ENCODE measurements at places on chromosomes 7 and 10.

DNA sequence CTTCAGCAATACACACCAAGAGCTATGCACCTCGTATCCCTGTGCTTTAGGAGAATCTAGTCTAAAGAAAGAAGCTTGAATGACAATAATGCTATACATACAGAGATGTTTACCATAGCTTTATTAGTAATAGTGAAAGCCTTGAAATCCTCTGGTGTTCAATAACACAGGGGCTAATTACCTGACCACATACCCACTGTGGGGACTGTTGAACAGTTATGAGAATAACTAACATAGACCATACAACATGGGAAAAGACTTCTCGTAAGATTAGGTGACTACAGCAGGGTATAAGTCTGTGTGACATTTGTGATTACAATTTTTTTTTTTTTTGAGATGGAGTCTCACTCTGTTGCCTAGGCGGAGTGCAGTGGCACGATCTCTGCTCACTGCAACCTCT is 111.0 kb downstream of the SORBS1 start:
- DNase-seq, result no peak

- DNase-seq, result no peak
These were observed 16.3 kb downstream of the CUBN start for GRCh38 chr10:17113346-17113745.

GRCh38 chr10:117689566-117689965 is 147.0 kb downstream of the EMX2 start:
- DNase-seq, result no peak

GRCh38 chr10:77855404-77856155 is 71.0 kb downstream of the DLG5 start:
- DNase-seq, result no peak

DNA sequence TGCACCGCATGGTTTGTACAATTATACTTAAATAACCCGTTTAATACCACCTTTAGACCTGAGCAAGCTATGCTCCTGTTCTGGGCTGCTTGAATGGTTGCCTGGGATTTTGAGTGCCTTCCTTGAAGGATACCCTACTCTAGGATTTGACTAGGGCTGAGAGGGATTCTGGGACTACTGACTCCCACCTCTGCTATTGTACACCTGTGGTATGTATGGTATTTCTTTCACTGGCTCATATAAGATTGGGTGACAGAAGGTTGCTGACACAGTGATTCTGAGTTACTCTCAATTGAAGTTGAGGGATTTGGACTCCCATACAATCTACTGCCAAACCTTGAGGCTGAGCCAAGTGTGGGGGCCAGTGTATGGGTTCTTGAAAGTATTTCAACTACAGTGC is 494.4 kb upstream of the SEMA3D start:
- no peak for DNase-seq

DNA sequence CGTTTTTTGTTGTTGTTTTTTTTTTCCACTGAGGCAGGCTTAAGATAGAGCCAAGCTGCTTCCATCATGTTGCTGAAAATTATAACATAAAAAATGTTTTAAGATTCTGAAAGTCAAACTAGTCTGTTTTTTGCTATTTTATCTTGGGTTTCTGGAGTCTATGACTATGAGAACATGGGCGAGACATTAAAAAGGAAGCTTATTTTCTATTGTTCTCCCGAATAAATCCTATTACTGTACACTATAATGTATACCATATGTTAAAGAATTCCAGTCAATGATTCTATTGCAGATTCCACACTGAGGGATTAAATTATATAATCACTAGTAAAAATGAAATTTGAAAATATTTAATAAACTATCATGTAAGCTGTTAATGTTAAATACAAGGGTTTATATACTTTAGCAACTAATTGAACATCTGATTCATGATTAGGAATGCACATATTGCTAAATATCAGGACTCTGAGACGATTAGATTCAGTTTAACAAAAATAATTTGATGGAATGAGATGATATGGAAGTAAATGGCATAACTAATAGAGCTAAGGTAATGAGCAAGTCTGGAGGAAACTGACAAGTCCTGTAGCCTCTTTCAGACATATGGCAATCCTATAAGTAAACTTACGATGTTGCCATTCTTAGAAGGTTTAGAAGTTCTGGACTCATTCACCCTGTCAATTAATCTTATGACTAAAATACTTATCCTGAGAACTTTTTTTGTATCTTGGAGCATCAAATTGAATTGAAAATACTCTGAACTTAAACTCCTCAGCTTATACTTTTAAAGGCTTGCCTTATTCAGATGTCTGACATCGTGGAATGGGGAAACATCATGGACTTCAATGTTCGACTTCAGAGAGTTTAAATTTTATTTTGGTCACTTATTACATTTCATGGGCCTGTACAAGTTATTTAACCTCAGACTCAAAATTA is 294.8 kb upstream of the DGKB start:
- DNase-seq, result no peak

DNA sequence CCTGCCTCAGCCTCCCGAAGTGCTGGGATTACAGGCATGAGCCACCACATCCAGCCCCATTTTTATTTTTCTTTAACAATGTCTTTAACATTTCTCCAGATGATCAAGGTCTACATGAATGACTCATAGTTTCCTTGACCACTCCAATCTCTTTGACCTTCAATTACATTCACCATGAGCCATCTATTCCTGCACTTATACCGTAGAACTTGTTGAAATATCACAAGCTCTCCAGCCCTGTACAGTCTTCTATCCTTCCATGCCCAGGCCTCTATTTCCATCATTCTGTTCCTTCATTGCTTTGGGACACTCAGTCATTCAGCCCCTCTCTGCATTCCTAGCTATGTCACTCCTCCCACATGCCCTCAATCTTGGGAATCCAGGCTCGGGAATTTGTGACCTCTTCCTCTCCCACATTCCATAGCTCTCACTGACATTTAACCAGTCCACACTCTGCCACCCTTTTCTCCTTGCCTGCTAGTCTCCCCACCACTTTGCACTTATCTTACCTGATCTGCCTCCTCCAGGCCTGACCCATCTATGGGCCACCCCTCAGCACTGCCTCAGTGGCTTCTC is 151.8 kb upstream of the STK17A start:
- DNase-seq, result no peak

- no peak for DNase-seq
These were observed 146.1 kb downstream of the VPS50 start for GRCh38 chr7:93378131-93378760.

- DNase-seq, result no peak
These were observed 14.5 kb upstream of the FAM204A start for GRCh38 chr10:118356628-118357027.

DNA sequence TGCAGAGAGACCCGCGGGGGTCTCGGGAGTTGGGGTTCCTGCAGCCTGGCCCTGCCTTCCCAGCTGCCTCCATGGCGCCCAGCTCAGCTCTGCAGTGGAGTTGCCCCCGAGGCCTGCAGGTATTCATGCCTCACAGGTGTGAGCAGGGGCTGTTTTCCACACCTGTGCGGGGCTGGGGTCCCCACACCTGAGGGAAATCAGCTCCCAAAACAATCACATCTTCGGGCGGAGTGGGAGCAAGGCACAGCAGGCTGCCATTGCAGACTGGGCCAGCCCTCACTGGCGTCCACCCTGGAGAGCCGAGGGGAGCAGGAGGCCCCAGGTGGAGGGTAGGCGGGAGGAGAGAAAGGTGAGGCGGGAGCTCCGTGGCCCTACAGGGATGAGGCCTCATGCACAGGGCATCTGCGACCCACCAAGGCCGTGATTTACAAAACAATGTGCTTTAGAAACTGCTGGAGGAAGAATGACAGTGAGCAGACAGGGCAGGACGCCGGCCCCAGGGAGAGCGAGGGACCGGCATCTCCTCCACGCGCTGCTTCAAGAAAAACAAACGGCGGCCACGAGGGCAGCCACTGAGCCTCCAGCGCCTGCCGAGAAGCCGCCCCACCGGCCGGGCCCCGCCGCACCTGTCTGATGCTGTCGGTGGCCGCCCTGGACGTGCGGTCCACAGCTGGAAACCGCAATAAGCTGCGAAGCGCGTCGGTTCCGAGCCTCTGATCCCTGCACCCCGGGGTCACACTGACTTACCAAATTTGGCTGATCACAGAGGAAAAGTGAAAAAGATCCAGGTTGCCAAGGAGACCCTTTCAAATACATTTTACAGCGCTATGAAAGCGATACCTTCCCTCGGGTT is 53.0 kb upstream of the PDGFA start:
- no peak for DNase-seq

DNA sequence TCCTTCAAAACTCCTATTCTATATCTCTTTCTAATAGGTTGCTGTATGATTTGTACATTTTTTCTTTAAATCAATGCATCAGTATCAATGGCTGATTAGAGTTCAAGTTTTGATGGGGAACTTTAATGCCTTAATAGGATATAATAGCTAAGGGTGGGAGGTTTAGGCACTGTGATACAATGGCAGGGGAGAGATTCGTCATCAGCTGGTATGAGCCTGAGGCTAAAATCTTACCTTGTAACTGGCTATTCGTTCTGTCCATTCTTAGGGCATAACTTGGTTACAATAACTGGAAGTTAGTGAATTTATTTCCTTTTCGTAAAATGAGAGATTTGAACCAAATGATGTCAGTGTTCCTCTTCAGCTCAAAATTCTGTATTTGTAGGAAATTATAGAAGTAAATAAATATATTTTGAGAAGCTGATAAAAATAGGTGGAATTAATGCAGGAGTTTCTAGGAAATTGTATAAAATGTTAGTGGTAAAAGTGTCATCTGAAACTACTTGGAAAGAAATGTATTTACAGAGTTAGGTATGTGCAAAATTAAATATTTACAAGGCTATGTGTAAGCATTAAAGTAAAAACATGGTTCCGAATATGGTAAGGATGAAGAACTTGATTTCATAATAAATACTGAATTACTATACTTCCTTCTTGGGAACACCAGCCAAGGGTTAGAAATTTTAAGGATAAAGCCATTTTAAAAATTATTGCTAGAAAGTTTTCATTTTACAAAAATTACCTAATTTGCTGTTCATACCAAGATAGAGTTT is 27.5 kb upstream of the NAMPT start:
- DNase-seq, result no peak

DNA sequence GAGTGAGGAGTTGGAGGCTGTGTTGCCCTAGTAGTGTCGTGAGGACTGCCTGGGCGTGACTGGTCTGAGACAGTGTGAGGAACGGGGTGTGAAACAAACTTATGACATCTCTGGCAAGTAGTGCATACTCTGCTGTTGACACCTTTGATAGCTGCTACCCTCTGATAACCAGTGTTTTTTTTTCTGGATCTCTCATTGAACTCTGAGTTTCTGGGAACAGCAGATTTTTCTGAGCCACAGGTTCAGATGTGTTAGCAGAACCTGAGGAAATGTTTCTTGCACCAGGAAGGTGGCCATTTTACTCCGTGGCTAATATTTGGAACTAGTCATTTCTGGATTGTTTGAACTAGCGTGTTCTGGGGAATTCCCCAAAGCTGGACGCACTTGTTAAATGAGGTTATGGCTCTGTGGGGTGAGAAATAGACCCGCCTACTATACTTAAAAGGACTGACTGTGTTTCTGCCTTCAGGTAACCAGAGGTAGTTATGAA is 52.9 kb downstream of the AUTS2 start:
- DNase-seq, result no peak

- no peak for DNase-seq
These were observed 106.8 kb downstream of the SORBS1 start for GRCh38 chr10:95454356-95454755.

DNA sequence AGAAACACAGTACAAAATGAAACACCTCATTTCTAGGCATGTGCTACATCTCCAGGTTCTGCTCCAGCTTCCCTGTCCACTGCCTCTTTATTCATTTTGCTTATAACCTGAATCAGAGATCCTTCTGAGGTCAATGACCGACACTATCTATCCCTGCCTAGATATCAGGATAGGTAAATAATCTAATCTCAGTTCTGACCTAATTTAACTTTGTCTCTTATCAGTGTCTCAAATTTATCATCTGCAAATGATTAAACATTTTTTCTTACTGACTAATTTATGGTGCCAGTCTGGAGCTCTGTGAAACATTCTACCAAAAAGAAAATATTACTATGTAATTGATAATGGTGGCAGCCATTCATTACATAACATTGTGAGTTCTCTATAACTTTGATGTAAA is 61.1 kb downstream of the SGCE start:
- DNase-seq, result no peak

GRCh38 chr7:23680414-23681405 is 711 bp downstream of the FAM221A start:
- DNase-seq, result peak; percentile 72

DNA sequence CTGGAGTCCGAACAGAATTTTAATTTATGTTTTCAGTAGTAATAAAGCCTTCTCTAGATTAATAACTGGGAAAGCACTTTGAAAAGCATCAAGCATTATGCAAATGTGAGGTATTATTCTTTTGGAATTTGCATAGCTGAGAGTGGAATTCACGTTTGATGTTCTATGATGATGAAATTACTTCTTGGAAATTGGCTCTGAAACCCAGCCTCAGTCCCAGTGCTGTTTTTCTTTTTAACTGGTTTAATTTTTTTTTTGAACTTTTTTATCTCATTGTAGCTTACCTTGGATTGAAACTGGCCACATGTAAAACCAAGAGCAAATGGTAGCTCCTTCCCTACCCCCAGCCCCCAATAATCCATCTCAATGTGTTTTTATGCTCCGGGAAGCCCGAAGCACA is 1.2 kb downstream of the TBXAS1 start:
- no peak for DNase-seq

DNA sequence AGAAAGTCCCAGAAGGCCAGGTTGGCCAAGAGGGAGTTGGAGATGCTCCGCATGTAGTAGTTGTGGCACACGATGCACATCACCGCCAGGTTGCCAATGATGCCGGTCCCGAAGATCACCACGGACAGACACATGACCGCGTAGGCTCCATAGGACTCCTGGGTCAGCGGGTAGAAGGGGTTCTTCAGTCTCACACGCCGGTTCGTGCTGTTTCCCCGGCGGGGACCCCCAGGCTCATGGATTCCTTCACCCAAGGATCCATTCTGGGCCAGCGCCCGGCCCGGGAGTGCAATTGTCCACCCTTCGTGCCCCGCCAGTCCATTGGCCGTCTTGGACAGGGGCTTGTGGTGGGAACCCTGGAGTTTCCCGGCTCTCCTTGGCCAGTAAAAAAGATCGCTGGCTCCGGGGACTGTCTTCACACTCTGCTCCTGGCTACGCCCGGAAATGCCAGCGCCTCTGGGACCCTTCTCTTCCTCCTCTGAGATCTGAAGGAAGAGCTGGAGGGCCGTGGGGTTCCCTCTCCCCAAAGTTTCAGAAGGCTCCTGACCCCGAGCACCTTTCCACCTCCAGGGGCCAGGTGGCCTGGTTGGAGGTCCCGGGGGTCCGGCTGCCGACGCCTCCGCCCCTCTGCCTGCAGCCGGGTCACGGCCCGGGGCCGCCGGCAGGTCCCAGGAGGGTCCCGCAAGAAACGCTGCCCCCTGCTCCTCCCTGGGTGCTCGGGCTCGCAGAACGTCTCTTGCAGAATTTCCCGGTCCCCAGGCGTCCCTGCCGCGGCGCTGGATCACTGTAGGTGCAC is 1.3 kb downstream of the GPR37 start:
- no peak for DNase-seq

- DNase-seq, result no peak
These were observed 46.7 kb downstream of the RALA start for GRCh38 chr7:39670052-39670451.

- DNase-seq, result no peak
These were observed 81.6 kb upstream of the HGF start for GRCh38 chr7:81851413-81851812.

- no peak for DNase-seq
These were observed 13.1 kb downstream of the INPP5F start for GRCh38 chr10:119738962-119739361.

Data from cerebellar cortex (tissue), 1 donor.